ENCODE measurements at places on chromosomes 2 and 18. TPM values are rescaled to one million over a fixed set of nuclear protein-coding genes. Genes with fewer than 3 reads are reported as not detected.

DNA sequence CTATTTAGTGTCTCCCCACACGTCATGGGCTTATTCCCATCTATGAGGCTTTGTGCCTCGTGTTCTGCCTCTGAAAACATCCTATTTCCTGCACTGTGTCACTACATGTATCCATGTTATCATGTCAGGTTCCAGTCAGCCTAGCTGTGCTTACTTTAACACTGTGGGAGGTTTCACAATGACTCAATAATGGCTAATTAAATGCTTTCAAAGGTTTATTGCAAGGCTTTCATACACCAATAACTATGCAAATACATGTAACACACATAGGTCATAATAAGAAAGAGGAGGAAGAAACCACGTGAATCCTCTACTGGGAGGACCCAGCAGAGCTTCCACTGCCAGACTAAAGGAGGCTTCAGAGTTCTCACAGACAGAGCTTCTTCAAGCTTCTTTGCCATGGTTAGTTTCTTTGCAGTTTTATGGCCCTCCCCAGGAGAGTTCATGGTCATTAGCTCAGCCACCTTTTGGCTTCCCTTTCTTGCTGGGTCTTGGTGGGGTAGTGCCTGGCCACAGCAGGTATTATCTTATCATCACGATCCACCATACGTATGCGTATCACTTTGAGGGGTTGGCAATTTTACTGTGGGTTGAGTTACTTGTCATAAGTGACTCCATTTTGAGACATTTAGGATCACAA, 5.1 kb upstream of the COLEC12 start:
- no peaks in the 10 kb centered on the region for H3K4me1 ChIP-seq
- DNase-seq, result no peak
- H3K27me3 ChIP-seq, result no peaks in the 10 kb centered on the region
- H3K27ac ChIP-seq, result no peak overlapping the region
- no peaks in the 10 kb centered on the region for H3K36me3 ChIP-seq

DNA sequence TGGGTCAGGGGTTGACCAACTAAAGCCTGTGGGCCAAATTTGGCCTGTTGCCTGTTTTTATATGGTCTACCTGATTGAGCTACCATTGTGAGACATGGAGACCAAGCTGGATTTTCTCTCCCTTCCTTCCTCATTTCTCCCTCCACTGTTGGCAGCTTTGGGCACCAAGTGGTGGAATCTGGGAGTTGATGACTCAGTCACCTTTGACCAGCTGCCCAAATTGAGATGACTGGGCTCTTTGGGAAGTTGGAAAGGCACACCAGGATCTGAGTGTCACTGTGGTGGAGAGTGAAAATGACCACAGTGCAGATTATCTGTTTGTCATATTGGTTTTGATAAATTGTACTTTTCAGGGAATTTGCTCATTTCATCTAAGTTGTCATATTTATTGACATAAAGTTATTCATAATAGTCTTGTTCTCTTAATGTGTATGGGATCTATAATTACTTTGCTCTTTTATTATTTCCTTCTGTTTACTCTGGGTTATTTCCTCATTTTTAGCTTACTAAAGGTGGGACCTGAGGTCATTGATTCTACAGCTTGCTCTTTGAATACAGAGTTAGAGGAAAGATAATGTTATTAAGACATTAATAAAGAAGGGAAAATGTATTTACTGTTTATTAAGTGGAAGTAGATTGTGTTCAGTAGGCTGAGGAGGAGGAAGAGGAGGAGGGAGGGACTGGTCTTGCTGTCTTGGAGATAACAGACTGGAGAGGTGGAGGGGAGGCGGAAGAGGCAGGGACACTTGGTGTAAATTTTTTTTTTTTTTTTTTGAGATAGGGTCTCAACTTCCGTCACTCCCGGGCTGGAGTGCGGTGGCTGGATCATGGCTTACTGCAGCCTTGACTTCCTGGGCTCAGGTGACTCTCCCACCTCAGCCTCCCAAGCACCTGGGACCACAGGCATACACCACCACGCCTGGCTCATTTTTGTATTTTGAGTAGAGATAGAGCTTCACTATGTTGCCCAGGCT, 31.8 kb downstream of the AGFG1 start:
- peak; percentile 85 for DNase-seq
- peaks cover 66% of the 10 kb centered on the region for H3K4me1 ChIP-seq
- H3K27ac ChIP-seq, result peak overlapping the region; percentile 20
- H3K27me3 ChIP-seq, result no peaks in the 10 kb centered on the region
- H3K4me3 ChIP-seq, result no peak overlapping the region
- H3K36me3 ChIP-seq, result no peaks in the 10 kb centered on the region

- no peaks in the 10 kb centered on the region for H3K36me3 ChIP-seq
- H3K4me1 ChIP-seq, result no peaks in the 10 kb centered on the region
- DNase-seq, result no peak
- peaks cover 5% of the 10 kb centered on the region for H3K27me3 ChIP-seq
These were observed 66.2 kb upstream of the SALL3 start for GRCh38 chr18:78913395-78913794.

DNA sequence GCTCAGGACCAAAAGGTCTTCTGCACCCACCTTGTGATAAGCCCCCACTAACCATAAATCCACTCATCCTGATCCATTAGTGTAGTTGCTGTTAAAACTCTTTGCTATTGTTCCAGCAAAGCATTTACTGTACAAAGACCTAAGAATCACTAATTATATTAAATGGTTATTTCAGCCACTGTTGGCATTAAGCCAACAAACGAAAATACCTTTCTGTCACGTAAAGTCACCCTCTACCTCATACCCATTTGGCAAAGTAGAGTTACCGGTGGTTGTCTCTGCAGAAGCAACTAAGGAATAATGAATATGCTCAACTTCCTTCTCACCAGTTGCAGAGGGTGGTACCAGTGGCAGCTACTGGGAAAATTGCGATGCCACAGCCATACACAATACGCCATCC, 224.5 kb downstream of the SP3 start:
- peaks cover 2% of the 10 kb centered on the region for H3K27me3 ChIP-seq
- no peaks in the 10 kb centered on the region for H3K36me3 ChIP-seq
- no peaks in the 10 kb centered on the region for H3K4me1 ChIP-seq
- no peak overlapping the region for H3K4me3 ChIP-seq
- DNase-seq, result no peak
- H3K27ac ChIP-seq, result no peak overlapping the region

TRAPPC8 gene
- 43.5 TPM for total RNA-seq

CCDC68 gene
- total RNA-seq, result 2.5 TPM

RAPGEF4 gene
- 119 TPM for total RNA-seq

SNED1 gene
- 51.7 TPM for total RNA-seq

NEURL3 gene
- not detected for total RNA-seq

Measured in adrenal gland (tissue), 19 donors.